ENCODE measurements at places on chromosomes 4 and X.

DNA sequence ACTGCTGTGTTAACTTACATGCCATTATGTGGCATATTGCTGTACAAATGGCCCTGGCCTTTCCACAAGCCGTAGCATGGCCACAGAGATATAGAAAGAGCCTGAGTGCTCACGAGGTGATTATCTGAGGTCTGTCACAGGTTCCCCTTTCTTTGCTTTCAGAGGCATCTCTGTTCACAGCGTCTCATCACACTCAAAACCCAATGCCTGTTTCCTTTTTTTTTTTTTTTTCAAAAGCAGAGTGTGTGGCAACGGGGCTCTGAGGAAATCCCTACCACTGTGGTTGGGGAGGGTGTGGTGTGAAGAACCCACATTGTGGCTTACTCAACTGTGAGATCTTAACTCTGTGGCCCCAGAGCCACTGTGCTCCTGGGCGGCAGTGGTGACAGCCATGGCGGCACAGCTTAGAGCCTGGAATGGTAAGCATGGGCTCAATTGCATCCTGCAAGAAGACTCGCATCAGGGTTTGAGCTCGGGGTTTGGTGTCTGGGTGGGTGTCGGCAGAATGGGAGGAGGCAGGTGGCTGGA is 30.8 kb downstream of the RTL5 start:
- DNase-seq, result peak; percentile 85

- no peak for DNase-seq
These were observed 56.5 kb downstream of the ZNF674 start for GRCh38 chrX:46488712-46489111.

DNA sequence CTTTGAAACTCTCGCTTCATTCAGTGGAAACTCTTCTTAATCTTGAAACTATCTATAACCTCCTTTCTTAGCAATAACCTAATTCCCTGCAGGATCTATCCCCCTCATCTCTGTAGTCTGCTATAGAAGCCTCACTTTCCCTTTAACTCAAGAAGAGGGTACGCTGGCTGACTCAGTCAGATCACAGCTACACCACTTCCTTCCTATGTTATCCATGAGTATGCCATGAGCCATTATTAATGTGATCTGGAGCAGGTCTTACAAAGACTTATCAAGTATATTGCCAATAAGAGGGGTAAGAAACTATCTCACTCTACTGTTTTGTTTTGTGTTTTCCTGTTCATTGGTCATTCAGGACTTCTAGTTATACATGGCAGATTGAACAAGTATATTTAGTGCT is 165.3 kb downstream of the PJA1 start:
- no peak for DNase-seq

DNA sequence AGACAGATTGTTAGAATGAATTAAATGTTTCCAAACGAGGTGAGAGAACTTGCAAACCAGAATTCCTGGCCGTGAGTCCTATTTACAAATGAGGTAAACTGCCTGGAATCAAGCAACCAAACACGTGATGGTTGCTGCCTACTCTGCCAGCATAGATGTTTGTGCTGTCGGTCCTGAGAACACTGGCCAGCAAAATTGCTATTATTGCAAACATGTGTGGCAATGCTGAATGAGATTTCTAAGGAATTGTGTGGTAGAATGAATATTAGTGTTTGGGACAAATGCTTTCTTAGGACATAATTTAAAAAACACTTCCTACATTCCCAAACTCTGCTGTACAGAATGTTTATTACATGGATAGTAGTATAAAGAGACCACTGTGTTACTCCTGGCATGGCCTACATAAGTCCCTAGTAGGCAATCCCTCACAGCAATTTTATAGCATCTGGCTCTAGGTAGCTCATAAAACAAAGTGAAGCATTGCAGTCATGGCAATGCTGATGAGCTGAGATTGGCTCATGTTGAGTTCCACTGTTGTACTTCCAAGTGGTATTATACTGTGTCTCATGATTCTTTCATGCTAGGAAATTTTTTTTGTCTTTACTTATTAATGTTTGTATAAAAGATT is 605.2 kb upstream of the EPHA5 start:
- DNase-seq, result no peak

DNA sequence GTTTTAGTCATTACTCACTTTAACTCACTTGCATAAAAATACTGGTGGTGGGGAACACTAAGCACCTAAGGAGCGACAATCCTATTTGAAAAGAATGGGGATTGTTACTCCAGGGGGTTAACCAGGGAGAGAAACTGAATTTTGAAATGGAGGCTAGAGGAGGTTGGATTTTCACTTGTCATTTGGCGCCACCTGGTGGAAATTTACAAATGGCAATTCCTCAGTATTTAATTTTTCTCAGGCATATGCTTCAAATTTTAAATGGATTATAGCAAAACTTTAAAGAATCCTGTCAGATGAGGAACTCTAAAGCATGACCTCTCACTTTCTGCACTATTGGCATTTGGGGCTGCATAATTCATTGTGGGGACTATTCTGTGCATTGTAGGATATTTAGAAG is 2.7 kb upstream of the GEMIN8 start:
- peak; percentile 70 for DNase-seq

- DNase-seq, result no peak
These were observed 101.6 kb upstream of the PPARGC1A start for GRCh38 chr4:23991444-23991843.

DNA sequence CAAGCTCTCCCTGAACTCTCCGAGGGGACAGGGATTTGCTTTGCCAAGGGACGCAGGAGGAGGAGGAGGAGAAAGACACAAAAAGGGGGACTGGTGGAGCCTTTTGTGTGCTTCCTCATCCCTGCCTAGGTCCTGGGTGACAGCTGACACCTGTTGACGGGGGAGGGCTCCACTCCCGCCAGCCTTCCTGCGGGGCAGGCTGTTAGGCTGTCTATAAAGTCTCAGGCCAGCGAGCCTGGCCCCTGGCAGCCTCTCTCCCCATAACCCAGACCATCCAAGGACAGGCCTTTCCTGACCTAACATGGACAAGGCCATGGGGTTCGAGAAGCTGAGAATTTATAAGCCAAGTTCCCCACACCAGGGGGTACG is 832 bp upstream of the EVC2 start:
- no peak for DNase-seq

DNA sequence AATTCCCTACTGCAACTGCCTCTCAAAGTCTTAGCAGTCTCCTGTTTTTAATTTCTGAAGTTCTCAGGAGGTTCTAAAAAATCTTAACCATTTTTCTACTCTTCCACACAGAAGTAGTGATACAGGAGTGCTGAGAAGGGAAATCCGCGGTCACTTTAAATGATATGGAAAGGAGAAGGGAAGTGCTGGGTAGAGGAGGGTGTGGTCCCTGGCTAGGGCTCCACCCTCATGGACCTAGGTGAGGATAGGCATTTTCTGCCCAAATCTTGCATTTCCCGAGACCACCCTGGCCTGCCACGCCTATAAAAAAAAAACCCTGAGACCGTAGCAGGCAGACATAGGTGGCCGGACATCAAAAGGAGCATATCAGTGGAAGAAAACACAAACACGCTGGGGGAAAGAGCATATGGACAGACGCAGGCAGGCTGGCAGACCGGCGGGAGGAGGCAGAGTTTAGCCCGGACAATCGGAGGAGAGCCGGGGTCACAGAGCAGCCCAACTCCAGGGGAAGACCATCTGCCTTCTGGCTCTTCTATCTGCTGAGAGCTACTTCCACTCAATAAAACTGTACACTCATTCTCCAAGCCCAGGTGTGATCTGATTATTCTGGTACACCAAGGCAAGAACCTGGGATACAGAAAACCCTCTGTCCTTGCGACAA is 85.7 kb downstream of the POU3F4 start:
- no peak for DNase-seq

DNA sequence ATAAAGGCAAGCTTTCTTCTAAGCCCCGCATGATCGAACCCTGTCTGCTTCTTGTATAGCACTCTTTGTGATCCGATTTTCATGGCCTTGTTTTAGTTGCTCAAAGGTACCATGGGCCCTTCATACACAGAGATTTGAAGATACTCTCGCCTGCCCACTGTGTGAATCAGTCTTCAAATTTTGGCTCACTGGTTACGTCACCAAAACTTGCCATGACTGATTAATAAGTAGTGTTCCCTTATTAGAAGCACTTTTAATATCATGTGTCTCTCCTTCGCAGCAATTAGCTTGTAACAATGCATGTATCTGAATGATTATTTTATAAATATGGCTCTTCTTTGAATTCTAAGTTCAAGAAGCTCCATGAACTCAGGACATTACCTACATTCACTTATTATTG is 880.5 kb downstream of the STPG2 start:
- no peak for DNase-seq

DNA sequence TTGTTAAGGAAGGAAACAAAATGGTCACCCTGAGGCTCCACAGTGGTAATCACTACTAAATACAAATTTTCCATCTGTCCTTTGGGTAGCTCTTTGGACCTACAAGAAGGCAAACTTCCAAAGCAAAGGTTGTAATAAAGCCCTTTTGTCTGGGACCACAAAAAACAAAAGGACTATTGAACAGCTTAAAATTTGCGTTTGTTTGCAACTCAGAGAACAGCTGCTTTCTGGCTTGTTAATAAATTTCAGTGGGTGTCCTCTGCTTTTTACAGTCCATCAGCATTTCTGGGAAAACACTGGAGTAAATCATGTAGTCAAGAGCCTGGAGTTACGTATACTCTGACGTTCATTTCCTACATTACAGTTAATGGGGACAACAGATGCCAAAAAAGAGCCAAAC is 439.7 kb upstream of the DIAPH2 start:
- DNase-seq, result no peak

Measured in activated CD4-positive, alpha-beta T cell treated with anti-CD3 and anti-CD28 coated beads, Interleukin-10, Interleukin-2, amounts not matched to agents 100 ng/mL and 50 ng/mL, durations not matched to agents 16 hours and 8 hours (primary cell).